Stimulated activated CD4-positive, alpha-beta T cell treated with anti-CD3 and anti-CD28 coated beads, Interleukin-1b, Interleukin-23, amount 100 ng/mL, for 24 hours (primary cell): ENCODE measurements at places on chromosomes 2 and 18.

GRCh38 chr2:88128654-88129312 lies 921 bp upstream of the FABP1 start:
- no peak for DNase-seq

DNA sequence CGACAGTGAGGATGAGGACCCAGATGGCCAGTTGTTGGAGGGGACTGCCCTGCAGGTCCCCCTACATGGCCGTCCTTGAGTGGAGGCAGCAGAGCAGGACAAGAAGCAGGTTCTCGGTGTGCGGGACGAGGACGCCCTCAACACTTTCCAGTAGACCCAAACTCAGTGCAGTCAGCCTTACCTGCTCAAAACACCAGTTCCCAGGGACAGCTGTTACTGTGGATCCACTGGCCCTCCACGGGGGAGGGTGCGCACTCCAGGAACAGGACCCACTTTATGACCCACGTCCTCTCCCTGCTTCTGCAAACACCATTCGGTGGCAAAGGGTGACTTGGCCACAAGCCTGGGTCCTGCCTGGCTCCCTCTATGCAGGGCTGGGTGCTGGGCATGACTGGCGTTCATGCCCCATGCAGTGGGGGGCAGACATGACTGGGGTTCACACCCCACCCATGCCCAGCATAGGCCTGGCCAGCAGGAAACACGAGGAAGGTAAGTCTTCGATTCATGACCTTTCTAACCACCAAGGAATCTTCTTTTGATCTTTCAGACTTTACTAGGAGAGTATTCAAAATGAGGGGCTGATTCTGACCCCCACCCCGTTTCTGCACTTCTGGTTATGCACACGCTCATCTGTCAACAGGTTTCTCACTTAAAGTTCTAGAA lies 233.7 kb downstream of the HDAC4 start:
- no peak for DNase-seq

DNA sequence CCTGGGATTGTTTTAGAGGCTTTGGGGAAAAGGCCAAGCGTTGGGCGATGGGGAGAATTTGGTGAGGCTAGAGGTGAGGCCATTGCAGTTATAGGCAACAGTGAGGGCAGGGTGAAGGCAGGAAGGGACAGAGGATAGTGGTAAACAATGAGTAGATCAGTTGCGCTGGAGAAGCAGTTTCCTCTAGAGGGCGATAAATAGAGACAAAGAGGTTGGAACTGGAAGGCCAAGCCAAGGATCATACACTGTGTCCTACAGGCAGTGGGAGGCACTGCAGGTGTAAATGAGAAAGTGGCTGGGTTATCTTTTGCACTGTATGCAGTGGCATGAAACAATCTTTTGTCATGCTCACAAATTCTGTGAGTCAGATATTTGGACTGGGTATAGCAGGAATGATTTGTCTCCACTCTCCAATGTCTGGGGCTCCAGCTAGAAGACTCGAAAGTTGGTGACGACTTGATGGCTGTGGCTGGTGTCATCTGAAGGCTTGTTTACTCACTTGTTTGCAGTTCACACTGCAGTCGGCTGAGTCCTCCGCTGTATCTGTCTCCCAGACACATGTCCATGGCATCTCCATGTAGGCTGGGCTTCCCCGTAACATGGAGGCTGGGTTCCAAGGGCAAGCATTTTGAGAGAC lies 82.1 kb downstream of the TNP1 start:
- no peak for DNase-seq

GRCh38 chr2:65228263-65228750 lies 676 bp downstream of the ACTR2 start:
- DNase-seq = no peak

- peak; percentile 5 for DNase-seq
Observed at GRCh38 chr18:61635901-61636528, 256.8 kb downstream of the RNF152 start.

DNA sequence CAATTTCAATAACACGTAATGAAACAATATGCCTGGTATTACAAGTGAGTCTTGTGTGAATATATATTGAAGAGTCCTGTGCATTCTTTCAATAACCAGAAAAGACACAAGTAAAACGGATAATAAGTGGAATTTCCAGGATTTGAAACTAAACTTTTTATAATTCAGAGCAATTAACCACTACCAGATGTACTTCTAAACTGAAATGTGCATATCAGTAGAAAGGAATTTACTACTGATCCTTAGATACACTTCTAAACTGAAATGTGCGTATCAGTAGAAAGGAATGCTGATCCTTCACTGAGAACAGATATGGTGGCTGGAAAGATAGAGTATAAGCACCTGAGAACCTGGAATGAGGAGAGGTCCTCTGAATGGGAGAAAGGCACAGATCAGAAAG lies 470.9 kb upstream of the SPHKAP start:
- DNase-seq = no peak

- peak; percentile 21 for DNase-seq
Observed at GRCh38 chr2:108612153-108612513, 77.9 kb downstream of the LIMS1 start.

- no peak for DNase-seq
Observed at GRCh38 chr2:15810477-15811150, 129.7 kb upstream of the MYCN start.

DNA sequence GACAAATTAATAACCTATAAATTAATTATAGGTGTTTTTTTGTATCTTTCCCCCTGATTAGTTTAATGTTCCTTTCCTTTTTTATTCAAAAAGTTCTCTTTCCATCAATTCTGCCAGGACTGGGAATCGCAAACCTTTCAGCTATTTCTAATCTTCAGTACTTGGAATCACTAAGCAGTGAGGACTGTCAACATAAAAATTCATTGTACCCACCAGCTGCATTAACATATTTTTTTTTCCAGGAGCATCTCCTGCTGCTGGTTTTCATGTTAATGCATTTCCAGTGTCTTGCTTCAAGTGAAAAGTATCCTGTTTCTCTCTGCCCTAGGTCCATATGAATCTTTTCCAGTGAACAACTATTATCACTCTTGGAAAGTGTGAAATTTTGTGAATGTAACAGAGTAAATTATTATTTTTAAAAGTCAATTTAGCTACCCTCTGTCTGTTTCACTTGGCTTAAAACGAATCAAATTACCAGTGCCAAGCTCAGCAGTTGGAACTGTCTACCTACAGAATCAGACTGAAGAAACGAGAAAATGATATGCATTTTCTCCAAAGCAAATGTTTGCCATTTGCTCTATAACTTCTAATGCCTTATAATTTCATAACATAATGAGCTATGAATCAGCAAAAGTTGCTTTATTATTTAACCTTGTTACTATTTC lies 804.4 kb downstream of the EPHA4 start:
- no peak for DNase-seq

DNA sequence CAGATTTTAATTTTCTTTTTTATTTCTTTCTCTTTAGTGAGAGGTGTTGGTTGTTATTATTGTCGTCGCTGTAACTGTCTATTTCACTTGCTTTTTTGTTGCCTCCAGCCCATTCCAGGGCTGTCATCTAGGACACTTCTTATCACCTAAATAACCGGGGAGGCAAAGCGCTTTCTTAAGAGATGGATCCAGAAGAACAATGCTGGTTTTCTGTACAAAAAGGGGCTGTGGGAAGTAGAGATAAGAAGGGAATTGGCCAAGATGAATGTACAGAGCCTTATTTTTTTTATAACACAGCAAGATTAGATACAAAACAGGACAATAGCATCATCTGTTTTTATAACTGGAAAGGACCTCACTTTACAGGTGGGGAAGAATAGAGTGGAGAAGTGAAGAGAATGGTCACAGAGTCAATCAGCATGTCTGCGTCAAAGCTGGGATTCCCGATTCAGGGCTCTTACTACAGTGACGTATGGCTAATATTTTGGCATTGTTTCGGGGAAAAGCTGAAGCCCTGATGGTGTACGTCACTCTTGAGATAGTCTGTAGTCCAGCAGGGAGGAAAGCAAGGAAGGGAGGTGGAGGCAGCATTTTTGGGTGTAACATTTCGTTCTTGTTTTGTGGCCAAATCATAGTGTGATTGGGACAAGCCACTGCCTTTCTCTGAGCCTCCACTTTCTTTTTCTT lies 23.2 kb downstream of the IL1B start:
- no peak for DNase-seq
